ENCODE measurements at places on chromosomes 13 and 19. TPM values are rescaled to one million over a fixed set of nuclear protein-coding genes. Genes with fewer than 3 reads are reported as not detected.

GRCh38 chr13:23557043-23557442, 13.2 kb upstream of the TNFRSF19 start:
- DNase-seq, result no peak

DNA sequence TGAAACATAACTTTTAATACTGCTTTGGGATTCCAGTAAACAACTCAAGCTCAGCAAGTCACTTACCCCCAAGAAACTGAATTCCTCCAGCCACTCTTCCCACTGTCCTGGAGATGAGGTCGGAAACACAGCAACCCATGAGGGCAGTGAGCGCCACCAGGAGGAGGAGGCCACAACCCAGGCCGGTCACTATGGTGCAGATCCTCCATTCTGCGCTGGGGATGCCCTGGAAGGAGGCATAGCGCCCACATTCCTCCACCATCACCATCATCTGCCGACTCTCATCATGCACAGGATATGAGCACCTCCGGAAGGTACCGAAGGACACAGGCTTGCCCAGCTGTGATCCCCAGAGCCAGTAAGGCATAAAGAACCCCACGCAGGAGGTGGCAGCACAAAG, 2.2 kb downstream of the LHFPL6 start:
- DNase-seq, result peak; percentile 68

DNA sequence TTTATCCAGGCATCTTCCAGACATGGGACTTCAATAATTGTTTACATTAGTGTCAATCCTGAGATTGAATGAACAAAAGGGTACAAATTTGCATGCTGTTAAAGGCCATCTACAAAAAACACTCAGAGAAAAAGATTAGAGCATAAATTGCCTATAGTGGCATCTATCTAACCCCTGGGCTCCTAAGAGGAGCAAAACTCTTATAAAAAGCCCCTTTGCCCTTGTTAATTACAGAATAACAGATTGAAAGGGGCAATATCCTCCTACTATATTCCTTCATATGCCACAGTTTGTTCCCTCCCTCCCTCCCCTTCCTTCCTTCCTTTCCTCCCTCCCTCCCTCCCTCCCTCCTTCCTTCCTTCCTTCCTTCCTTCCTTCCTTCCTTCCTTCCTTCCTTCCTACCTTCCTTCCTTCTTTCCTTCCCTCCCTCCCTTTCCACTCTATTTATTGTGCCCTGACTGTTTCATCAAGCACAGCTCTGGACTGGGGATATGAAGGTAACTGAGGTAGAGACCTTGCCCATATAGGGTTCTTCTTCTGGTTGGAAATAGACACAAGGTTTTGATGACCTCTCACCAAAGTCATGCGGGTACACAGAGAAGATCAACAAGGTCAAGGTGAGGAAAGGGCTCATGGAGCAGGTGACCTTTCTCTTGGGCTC, 49.5 kb downstream of the PCDH8 start:
- no peak for DNase-seq

- peak; percentile 71 for DNase-seq
Observed at GRCh38 chr19:48867746-48868113, 687 bp downstream of the PLEKHA4 start.

SKA3 gene
- 0.33 TPM for total RNA-seq

PGLYRP2 gene
- total RNA-seq, result not detected

DNA sequence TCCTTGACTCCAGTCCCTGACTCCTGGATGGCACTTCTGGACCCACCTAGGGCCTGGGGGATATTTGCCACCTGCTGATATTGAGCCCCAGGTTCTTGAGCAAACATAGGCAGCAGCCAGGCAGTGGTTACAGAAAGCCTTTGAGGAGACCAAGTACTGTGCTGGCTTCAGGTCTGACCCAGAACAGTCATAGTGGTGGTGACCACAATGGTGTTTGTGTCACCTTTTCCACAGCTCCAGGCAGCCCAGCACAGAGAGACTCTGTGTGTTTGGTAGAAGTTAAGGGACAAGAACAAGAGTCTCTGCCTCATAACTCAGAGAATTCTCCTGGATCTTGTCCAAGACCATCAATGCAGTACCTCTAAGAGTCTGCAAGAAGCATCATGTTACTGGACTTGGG, 14.6 kb upstream of the CLC start:
- no peak for DNase-seq

- no peak for DNase-seq
Observed at GRCh38 chr19:6580313-6580712, 10.6 kb downstream of the CD70 start.

LILRB2 gene
- total RNA-seq, result 5.0 TPM

VAV1 gene
- 4.5 TPM for total RNA-seq

- DNase-seq, result no peak
Observed at GRCh38 chr19:41566001-41566400, 10.0 kb upstream of the CEACAM21 start.

GRCh38 chr13:49502954-49503353, 7.2 kb downstream of the PHF11 start:
- DNase-seq, result peak; percentile 74

DNA sequence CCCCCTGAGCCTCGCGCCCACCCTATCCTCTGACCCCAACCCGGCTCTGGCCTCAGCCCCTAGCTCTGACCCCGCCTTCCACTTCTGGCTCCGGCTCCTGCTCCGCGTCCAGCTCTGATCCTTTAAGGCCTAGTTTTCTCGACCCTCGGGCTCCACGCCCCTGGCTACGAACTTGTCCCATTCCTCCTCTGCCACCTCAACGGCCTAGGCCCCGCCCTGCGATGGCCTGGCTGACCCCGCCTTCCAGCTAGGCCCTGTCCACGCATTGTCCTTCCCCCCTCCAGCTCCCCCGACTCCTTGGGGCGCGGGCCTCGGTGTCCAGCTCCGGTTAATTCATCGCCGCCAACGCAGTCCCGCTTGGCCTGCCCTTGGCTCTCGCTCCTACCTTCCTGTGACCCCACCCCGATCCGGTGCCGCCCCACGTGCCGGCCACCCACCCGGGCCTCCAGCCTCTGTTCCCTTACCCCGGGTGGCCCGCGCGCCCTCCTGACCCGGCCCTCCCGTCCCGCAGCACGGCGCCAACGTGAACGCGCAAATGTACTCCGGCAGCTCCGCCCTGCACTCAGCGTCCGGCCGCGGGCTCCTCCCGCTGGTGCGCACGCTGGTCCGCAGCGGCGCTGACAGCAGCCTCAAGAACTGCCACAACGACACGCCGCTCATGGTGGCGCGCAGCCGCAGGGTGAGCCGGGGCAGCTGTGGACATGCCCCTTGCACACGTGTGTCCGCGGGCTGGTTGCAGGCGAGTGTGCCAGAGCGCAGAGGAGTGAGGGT, 9.4 kb downstream of the BCL3 start:
- peak; percentile 90 for DNase-seq

DNA sequence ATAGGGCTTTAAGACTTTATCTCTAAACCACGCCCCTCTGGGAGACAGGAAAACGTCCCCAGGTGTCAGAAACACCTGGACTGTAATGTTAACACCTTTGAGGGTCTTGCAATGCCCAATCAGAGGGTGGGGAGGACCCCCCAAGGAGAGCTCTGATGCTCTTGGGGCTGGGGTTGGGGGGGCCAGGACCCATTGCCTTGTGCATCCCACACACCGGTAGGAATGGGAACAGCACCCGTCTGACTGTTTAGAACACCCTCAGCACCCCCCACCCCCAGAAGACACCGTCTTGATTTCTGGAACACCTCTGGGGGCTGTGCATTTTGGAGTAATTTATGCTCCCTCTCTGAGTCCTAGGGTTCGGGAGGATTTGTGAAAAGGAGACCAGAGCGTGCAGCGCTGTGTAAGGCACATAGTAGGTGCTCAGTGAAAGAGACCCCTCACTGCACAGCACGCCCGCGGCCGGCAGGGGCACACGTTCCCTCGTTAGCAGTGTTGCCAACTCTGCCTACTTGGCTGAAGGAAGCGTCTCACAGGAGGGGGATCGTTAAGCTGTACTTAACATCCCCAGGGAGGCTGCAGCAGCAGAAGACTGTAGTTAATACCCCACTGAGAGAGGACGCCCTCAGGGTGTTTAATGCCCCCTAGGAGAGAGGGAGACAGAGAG, 2.8 kb upstream of the ERFL start:
- no peak for DNase-seq

PSG6 gene
- total RNA-seq, result not detected

GRCh38 chr19:45321848-45322247, 827 bp downstream of the CKM start:
- DNase-seq, result no peak

DNA sequence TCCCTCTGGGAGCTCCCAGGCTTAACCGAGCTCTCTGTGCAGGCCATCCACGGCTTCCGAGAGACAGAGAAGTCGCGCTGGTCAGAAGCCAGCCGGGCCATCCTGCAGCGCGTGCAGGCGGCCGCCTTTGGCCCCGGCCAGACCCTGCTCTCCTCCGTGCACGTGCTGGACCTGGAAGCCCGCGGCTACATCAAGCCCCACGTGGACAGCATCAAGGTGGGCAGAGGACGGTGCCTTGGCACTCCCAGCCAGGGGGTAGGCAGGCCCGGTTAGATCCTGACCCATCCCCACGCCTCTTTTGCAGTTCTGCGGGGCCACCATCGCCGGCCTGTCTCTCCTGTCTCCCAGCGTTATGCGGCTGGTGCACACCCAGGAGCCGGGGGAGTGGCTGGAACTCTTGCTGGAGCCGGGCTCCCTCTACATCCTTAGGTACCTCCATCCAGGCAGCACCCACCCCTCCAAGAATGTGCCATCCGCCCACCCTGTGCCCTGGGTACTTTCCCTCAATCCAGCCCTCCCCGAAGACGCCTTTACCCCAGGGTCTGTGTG, 1.5 kb downstream of the PSPN start:
- DNase-seq, result peak; percentile 77

LGALS14 gene
- not detected for total RNA-seq

- peak; percentile 94 for DNase-seq
Observed at GRCh38 chr13:98482476-98483444, 94.1 kb downstream of the STK24 start.

DNA sequence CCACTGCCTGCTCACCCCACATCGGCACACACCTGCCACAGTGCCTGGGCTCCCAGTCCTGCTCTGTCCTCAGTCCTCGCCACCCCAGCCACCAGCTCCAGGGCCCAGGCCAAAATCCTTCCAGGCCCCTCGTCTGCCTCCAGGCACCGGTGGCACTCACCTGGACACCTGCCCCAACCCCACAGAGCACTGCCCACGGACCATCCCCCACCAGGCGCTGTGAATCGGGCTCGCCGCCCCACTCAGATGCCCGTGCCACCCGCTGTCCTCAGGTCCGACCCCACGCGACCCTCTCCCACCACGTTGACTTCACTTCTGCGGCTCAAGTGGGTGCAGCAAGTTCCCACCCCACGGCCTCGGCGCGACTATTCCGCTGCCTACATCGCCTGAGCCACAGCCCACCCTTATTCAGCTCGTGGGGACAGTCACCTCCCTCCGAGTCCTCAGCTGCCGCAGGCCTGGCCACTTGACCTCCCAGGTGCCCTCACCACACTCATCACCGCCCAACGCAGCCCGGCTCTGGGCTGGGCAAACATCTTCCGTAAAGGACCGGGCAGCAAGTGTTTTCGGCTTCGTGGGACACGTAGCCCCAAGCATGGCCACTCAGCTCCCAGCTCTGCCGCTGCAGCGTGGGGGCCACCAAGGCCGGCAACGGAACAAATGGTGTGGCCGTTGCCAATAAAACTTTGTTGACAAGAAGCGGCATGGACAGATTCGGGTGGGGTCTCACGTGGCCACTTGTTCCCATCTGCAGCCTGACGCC, 5.7 kb downstream of the PIP5K1C start:
- no peak for DNase-seq

ZFP14 gene
- total RNA-seq, result 8.9 TPM

DNA sequence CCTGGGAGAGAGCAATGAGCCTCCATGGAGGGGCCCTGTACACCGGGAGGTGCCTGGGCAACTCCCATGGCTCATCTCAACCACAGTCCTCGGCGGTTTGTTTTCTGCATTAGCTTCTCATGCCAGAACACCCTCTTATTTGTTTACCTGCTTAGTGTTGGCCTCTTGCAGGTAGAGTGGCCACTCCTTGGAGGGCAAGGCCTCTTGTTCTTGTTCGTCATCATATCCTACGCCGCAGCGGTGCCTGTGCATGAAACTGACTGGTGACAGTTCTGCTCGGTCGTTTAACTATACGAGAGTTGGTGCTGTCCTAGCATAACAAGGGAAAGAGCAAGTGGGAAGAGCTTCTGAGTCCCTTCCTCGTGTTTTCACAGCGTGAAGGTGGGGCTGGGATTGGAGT, 40.5 kb upstream of the RNF113B start:
- no peak for DNase-seq

DNA sequence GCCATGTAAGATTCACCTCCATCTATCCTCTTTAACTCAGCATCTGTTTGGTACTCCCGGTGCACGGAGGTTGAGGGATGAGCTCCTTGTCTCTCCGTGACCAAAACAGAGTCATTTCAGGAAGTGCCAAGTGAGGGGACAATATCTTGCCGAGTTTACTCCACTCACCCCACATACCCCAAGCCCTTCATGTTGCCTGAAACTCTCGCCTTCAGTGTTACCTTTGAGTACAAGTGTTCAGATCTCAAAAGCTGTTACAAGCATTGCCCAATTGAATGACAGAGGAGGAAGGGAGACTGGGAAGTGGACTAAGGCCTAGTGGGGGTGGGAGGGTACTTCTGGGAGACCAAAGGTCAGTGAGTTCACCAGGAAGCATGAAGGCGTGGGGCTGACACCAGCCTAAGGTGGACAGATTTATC, 6.0 kb upstream of the SIGLEC12 start:
- DNase-seq, result no peak

CYP2F1 gene
- not detected for total RNA-seq

DNA sequence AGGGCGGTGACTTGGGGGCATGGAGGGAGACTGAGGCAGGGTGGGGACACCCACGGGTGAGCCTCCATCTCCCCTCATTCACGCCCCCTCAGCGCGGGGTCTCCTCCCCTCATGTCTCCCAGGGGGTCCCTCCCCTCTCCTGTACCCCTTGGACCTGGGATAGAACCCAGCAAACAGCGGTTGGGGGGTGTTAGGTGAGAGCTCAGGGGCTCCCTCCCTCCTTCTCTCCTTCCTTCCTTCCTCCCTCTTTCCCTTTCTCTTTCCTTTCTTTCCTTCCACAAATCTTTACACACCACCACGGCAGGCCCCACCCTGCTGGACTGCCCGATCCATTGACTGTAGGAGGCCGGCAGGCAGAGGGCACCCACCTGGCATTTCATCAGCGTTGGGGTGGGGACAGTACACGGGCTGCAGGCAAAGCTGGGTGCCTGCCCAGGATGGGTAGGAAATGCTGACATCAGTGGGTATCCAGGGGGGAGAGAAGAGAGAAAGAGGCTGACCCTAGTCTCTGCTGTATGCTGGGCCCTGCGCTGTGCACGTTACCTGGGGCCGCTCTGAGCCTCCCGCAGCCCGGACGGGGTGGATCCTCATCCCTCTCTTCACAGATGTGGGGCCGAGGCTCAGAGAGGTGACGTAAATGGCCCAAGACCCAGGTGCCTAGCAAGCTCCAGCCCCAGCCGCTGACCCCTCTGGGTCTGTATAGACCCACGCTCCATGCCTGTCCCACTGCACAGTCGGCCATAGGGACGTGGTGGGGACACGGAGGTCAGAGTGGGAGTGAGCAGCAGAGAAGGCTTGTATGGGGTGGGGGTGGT, 3.5 kb downstream of the SSC5D start:
- DNase-seq, result peak; percentile 80

GRCh38 chr19:49866933-49867782, at the start of gene PNKP:
TSS of gene PNKP (minus strand) at chr19:49867576. CDS start at chr19:49867204, 372 bp downstream.
- peak; percentile 95 for DNase-seq
